ENCODE measurements at places on chromosomes 5 and 9.
A peak's percentile ranks its signal among the peaks of the same experiment; 100 is the strongest.

DNA sequence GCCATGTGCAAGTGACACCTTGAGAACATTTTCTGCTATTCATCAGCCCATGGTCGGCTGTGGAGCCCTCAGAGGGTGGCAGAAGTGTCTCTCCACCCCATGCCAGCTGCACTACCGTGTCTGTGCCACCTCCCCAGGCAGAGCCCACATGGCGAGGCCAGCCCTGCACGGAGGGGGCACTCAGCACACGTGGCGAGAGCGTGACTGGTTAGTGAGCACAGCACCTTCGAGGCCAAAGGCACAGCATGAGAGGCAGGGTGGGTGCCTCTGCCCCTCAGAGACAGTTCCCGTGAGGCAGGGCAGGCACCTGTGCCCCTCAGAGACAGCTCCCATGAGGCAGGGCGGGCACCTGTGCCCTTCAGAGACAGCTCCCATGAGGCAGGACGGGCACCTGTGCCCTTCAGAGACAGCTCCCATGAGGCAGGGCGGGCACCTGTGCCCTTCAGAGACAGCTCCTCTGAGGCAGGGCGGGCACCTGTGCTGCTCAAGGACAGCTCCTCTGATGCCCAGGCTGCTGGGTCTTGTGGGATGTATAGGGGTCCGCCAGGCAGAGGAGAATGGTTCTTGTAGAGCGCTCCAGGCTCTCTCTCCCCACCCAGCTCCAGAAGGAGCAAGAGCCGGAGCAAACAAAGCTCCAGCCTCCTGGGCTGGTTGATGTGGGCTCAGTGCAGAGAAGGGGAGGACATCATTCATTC lies 179.8 kb upstream of the PPP1R26 start:
- no peak for DNase-seq

DNA sequence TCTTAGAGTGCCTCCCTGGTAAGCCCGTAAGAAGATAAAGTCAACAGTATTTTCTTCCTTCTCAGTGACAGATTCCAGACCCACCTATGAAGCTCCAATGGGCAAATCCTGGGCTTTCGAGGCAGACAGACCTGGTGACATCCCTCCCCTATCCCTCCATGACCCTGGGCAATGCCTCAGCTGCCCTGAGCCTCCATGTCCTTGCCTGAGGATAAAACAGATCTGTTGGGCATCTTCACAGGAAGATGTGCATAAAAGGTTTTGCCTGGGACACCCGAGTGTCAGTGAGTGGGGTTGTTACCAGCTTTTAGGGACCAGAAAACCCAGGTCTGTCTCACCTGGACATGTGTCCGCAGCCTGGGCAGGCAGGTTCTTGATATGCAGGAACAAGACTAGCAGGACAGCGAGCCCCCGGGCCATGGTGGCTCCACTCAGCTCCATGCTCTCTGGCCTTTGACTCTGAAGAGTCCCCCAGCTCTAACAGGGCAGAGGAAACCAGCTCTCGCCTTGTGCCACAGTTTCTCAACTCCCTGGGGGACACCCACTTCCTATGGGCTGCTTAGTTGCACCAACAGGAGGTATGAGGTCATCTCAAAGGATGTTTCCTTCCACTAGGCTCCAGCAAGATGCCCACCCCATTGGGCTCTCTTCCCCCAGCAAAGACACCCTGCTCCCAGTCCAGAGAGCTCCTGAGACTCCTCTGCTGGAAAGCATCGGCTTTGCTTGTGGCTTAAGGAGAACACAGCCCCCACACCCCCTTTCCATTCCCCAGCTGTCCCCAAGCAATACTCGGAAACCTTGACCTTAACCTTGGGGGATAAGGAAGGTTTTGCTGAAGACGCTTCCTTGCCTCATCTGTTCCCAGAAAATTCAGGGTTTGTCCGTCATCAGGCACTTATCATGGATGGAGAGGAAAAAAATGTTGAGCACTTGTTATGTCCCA lies at the start of gene FCN1:
Gene FCN1, minus strand, starts transcription at position 482 of the 943 bp plus-strand sequence. Its CDS starts 41 bp downstream, at position 441.
- DNase-seq = no peak

GRCh38 chr5:95081500-95081960 lies 203.4 kb downstream of the MCTP1 start:
- peak; percentile 47 for DNase-seq

- no peak for DNase-seq
Measured at GRCh38 chr5:5306696-5307095, 115.8 kb upstream of the ICE1 start.
